ENCODE measurements at places on chromosomes 13 and 19.

GRCh38 chr13:45200701-45201232, at the start of gene KCTD4:
Gene KCTD4, minus strand, starts transcription at chr13:45201045. Its CDS starts 6,478 bp downstream, at chr13:45194567.
- DNase-seq, result no peak

DNA sequence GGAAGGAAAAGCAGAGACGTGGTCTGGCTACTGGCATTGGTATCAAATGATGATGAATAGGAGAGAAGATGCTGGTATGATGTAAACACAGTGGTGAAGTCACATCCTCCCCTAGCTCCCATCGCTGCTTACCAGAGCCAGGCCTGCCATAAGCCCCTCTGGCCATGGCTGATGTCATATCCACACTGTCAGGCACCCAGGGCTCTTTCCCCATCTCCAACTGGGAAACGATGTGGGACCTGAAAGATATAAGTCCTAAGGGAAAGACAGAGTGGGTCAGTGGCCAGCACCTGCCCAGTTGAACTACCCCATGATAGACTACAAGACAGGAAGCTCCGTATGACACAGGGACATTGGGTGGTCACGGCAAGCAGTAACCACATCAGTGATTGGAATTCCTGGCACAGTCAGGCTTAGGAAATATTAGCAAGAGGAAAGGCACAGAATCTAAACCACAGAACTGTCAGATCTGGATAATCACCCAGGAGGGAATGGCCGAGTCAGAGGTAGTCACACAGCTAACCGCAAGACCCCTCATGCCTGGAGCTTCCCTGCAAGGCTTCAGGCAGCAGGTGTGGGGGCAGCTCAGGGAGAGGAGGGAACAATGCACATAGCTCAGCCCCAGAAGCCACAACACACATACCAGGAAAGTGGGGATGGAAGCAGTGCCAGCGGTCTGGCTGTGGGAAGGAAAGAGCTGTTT, 3.8 kb downstream of the ZNF792 start:
- no peak for DNase-seq

GRCh38 chr13:107734891-107735625, 480.3 kb downstream of the LIG4 start:
- no peak for DNase-seq

DNA sequence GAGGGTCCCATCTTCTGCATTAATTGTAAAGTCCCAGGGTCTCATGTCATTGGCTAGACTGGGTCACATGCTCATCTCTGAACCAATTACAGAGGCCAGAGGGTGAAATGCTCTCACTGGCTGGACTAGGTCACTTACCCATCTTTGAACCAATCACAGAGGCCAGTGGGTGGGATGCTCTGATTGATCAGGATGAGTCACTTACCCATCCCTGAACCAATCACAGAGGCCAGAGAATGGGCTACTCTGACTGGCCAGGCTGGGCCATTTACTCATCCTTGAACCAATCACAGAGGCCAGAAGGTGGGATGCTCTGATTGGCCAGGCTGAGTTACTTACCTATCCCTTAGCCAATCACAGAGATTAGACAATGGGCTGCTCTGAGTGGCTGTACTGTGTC, 5.3 kb downstream of the MISP start:
- no peak for DNase-seq

- DNase-seq, result peak; percentile 45
Observed at GRCh38 chr19:23762884-23763711, 4.4 kb upstream of the ZNF681 start.

GRCh38 chr13:45700971-45701900, 884 bp upstream of the CBY2 start:
- DNase-seq, result peak; percentile 51

GRCh38 chr19:48506138-48506733, 5.4 kb downstream of the LMTK3 start:
- DNase-seq, result peak; percentile 74

DNA sequence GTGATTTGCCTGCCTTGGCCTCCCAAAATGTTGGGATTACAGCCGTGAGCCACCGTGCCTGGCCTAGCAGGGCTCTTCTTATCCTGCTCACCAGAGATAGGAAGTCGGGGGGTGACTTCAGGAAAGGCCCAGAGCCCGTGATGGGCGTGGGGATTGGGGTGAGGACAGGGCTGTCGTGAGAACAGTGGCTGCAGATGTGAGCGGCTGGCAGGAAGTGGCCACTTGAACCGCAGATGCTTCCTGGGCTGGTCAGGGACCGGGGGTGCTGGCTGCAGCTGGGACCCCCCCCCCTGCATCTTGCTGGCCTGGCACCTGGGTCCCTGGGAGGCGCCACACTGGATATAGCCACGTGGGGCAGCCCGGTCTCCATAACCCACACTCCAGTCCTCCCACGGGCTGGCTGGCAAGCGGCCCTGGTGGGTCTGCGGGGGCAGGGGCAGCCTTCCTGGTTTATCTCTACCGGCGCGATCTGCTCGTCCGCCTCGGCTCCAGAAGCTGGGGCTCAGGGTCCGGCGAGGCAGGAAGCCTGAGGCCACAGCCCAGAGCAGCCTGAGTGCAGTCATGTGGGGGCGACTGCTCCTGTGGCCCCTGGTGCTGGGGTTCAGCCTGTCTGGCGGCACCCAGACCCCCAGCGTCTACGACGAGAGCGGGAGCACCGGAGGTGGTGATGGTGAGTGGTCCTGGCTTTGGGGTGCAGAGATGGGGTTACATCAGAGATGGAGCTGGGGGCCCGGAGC, at the start of gene F2RL3:
F2RL3 (plus strand) TSS at position 371 of the 737 bp plus-strand sequence; CDS start at position 562, 191 bp downstream.
- peak; percentile 78 for DNase-seq

DNA sequence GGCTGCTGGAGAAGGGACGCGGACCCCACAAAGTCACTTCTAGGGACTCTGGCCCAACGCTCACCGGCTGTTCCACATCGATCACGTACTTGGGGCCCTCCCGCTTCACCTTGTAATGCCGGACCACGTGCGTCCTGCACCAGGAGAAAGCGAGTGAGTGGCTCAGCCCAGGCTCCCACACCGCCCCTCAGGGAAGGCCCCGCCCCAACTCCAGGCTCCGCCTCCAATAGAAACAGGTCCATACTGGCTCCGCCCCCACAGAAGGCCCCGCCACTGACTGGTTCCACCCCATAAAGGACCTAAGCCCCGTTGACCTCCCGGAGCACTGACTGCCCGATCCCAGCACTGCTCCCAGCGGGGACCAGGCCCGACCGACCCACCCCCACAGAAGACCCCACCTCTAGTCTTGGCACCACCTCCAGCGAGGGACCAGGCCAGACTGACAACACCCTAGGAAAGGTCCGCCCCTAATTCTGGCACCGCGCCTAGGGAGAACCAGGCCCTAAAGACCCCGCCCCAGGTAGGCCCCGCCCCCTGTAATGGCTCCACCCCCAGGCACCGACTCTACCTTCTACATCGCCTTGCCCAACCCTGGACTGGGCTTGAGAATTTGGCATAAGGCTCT, 11.3 kb downstream of the STAP2 start:
- DNase-seq, result peak; percentile 71

DNA sequence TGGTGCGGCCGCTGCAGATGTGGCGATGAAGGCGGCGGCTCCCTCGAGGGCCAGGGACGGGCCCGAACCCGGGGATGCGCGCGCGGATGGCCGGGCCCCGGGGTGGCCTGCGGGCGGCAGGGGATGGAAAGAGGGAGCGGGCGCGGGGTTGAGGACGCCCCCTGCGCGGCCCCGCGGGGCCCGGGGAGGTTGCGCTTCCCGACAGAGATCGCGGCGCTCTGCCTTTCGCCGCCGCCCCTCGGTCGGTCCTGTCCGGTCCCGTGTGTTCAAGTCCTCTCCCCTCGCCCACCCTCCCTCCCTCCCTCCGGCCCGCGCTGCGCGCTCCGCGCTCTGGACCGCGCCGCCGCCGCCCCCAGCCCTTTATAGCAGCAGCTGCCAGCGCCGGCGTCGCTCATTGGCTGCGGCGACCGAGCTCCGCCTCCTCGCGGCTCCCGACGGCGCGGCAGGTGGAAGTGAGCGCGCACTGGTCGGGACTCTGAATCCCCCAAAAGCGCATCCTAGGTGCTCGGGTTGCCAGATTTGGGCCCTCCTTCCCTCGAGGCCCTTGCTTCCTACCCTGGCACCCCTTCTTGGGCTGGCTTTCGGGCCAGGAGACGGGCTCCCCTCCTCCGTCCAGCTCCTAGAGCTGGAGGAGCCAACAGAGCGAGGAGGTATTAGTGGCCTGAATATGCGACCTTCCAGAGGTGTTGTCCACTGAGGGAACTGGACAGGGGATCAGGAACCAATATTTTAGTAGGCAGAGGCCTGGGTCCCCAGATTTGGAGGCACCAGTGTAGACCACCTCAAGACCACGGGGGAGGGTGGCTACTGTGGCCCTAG, at the start of gene ELAVL3:
ELAVL3 (minus strand) TSS at position 332 of the 819 bp plus-strand sequence. CDS start 438 bp downstream, outside the sequence.
- DNase-seq, result peak; percentile 53

DNA sequence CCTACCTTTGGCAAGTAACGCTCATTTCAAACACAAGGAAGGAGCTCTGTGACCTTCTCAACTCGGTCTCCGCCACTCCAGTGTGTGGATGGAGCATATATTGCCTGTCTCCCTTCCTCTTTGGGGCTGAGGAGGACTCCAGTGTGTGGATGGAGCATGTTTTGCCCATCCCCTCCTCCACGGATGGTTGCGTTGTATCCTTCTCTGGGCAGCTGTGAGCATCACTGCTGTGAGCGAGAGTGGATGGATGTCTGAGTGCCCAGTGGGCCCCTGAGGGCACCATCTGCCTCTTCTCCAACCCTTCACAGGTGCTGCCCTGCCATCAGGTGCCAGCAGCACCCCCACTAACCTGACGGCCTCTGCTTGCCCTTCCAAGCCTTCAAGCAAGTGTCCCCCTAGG, 186.2 kb downstream of the TEX29 start:
- no peak for DNase-seq

- DNase-seq, result no peak
Observed at GRCh38 chr19:10079031-10079453, 7.1 kb upstream of the SHFL start.

GRCh38 chr13:111539791-111540446, 219.5 kb downstream of the TEX29 start:
- no peak for DNase-seq

DNA sequence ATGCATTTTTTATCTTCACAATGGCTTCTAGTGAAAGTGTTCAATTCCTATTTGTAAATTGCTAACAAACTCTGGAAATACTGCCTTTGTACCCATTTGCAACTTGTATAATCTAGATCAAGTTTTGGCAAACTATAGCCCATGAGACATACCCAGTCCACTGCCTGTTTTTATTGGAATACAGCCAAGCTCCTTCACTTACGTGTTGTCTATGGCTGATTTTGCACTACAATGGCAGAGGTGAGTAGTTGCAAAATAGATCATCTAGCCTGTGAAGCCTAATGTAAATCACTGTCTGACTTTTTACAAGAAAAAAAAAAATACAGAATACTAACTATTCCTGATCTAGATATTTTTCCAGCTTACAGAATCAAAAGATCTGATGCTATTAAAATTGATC, 37.1 kb downstream of the DZIP1 start:
- no peak for DNase-seq

- DNase-seq, result no peak
Observed at GRCh38 chr13:104737713-104738112, 1671.5 kb upstream of the SLC10A2 start.

DNA sequence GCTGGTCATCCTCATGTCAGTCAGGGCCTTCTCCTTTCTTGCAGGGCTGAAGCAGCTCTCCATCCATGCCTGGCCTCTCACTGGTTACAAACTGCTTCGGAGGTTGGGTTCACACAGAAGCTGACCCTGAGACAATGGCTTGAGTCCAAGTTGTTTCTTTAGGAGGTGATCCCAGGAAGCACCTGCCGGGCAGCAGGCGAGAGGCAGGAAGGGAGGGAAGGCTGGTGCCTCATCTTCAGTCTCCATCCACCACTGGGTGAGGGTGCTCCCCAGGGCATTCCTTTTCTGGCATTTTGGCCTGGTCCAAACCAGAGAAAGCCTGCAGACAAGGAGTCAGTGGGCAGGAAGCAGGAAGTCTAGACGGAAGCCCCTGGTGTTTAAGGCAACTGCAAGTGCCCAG, 17.6 kb upstream of the SPATA13 start:
- DNase-seq, result no peak

- DNase-seq, result peak; percentile 68
Observed at GRCh38 chr19:7554990-7555864, 19.7 kb downstream of the PNPLA6 start.

- DNase-seq, result no peak
Observed at GRCh38 chr13:29486551-29486950, 108.9 kb downstream of the SLC7A1 start.

DNA sequence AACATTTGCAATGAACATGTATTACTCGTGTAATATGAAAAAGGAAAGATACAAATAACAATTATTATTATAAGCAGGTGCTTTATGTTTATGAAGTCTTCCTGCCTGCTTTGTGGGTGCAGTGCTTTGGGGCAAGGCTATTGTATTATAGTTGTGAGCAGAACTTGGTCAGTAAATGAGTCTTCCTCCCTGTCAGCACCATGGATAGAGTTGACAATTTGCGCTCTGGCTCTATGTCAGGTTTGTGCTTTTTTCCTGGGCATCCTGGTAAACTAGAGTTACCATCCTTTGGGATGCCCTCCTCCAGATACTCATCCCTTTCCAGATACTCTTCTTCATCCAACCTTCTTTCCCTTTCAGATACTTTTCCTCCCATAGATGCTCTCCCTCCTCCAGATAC, 19.6 kb downstream of the ERICH6B start:
- no peak for DNase-seq

DNA sequence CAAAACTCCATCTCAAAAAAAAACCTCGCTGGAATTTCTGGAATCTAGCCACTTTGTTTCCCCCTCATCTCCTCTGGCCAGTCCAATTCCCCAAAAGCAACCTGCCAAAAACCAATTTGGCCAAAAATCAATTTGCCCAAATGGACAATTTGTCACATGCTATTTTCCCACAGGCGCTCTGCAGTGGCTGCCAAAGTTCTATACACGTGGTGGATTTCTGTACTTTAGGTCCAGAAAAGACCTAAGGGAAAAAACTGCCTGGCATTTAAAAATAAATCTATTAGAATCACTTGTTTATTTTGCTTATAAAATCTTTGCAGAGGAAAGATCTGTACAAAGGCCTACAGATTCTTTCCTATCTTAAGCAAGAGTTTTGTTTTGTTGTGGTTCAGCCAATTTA, 79.4 kb downstream of the MAP4K1 start:
- DNase-seq, result no peak

- no peak for DNase-seq
Observed at GRCh38 chr13:49481788-49482187, 14.0 kb upstream of the PHF11 start.

DNA sequence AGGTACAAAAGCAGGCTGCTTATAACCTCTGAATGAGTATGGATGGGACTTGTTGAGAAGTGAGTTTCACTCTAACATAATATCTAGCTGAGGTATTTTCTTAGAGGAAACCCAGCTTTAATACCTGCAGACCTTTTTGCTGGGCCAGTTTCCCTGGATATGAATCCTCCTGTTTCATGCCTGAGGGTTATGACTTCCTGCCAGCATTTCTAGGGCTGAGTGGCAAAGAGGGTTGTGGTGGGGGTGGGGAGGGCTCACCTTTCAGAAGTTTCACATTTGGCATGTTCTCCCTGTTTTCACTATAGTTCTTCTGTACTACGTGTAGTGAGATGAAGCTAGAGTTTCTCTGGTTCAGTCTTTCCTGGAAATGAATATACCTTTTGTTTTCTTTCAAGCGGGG, 73.7 kb downstream of the LACC1 start:
- no peak for DNase-seq

All from GM20000 (cell line).